Lower leg skin (tissue), 4 donors: ENCODE measurements at places on chromosomes 3 and 15.

GRCh38 chr15:45862034-45862433 lies 227.2 kb downstream of the SQOR start:
- DNase-seq = no peak

- DNase-seq = no peak
Measured at GRCh38 chr15:56968256-56968655, 49.8 kb downstream of the TCF12 start.

GRCh38 chr3:143002727-143003126 lies 1.4 kb downstream of the U2SURP start:
- no peak for DNase-seq

DNA sequence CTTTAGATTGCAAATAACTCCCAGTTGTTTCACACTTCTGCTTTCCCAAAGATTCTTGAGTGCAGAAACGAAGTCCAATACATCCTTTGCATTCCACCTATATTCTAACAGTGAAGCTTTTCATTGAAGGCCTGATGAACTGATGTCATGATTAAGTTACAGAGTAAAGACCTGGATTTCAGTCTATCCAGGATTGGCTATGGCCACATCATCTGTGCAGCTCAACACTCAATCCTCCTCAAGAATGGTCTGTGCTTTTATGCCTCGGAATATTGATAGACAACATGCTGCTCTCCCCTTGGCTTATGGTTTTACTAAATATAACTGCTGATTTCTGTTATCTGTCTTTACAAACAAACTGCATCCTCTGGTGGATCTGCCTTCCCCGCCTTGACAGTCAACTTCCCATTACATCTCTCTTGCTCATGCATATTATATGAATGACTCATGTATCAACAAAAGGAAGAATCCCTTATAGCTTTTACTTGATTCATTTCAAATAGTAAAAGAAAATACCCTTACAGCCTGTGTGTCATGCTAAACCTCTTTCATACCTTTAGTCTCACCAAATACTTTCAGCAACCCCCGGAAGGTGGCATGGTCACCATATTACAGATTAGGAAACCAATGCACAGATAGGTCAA lies 59.5 kb downstream of the SCN11A start:
- no peak for DNase-seq

DNA sequence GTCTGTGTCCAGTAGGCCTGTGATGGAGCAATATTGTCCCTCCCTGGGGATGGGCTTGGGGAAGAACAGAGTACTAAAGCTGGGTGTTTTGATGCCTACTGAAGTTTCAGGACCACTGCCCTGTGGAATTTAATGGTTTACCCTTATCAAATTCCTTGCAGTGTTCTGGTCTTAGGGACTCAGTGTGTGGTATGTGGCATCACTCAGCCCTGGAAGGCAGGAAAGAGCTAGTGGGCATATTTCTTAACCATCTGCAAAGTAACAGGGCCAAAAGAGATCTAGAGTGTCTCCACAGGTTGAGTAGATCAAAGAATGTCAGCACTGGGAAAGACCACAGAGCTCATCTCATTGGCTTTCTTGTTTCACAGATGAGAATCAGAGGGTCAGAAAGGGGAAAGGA lies 11.8 kb upstream of the SCN10A start:
- DNase-seq = no peak

DNA sequence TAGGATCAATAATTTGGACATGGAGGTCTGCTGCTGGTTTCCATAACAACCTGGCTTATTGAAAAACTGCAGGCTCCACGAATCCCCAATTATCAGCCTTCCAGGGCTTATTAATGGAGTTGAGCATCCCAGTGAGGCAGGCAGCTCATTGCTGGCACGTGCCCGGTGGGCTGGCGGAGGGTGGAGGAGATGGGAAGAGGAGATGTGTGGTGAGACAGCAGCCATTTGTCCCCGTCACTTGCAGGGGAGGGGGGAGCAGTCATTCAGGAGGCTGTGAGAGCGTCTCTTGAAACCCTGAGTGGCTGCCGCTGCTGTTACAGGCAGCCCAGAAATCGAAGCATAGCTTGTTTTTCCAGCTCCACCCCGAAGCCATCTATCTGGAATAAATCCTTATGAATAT lies 70.6 kb downstream of the GAP43 start:
- no peak for DNase-seq

DNA sequence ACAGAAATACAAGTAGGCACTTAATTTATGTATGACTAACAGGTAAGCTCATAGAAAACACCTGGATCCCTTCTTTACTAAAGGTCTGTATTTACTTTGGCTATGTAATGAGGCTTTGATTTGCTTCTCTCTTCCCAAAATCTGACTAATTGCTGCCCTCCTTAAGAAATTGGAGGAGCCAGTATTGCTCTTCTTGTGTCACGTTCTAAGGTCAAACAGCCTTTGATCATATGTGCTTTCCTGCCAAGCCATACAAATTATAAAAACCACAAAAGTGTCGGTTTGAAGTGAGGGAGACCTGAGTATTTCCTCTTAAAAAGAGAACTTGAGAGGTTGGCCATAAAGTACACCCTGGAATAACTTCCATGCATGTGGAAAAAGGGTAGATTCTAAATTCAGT lies 112.1 kb upstream of the MB21D2 start:
- no peak for DNase-seq

DNA sequence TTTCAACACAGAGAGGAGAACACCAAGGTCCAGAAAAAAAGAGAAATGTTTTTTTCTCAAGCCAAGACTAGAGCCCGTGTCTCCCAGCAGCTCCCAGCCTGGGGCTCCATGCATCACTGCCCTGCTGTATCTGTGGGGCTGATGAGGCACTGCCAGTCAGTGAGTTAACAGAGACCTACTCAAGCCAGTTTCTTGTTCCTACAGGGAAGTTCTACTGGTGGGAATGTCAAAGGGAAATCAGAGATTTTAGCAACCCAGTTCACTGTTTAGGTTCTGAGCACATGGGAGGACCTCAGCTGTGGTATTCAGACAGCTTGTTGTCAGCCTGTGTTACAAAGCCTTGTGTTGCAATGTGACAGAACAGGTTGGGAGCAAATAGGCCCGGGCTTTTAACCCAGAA lies 234.3 kb downstream of the TLE3 start:
- DNase-seq = no peak

- DNase-seq = no peak
Measured at GRCh38 chr3:110016235-110016815, 679.0 kb upstream of the DPPA4 start.

- DNase-seq = no peak
Measured at GRCh38 chr3:117844676-117845075, 1135.1 kb downstream of the TUSC7 start.

DNA sequence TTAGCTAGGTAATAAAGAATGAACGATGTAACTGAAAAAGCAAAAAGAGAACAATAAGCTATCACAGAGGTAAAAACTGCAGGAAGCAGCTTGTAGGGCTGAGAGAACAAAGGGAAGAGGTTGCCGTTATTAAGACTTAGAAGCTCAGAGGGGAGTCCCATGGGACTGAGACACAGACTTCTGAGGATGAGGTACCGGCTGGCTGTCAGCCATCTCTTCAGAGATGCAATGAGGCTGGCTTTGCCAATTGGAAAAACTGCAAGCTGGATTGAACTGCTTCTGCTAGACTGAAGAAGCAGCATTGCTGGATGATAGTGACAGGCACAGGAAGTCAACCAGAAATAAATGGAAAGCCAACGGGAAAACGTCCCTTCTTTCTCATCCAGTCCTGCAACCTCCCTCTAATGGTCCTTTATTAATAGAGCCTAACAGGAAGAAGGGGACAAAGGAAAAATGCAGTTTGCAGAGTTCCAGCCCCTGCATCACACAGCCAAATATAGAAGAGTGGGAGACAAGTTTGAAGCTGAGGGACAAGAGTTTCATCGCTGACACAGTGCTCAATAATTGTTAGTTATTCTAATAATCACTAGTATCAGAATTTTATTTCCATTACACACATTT lies 21.1 kb upstream of the KLHL6 start:
- no peak for DNase-seq
